ENCODE measurements at places on chromosomes 2 and 18.

DNA sequence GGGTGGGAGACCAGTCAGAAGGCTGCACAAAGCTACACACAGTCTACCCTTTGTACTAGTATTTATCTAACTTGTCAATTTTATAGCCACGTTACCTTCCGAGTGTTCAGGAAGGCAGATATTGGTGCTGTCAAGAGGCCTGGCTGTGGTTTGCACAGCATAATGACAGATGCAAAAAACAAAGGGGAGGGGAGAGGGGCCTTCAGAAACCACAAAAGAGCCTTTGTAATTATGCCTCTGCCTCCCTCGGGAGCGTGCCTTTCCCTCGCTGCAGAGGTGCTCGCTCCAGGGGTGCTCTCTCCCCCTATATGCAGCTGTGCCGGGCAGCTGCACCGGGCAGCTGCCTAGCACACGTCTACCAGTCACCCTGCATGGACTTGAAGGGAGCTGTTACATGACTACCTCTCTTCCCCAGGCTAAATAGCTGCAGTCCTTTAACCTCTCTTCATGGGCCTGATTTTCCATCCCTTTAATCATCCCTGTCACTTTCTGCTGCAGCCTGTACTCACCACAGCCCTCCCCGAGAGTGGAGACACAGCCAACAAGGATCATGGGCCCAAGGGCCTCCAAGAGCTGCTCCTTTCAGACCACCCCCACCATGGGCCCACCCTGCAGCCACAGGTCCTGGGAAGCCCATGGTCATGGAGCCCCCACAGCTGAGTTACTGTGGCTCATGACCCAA lies 168.4 kb upstream of the PKDCC start:
- no peaks in the 10 kb centered on the region for H3K4me1 ChIP-seq
- H3K27ac ChIP-seq = no peak overlapping the region
- H3K27me3 ChIP-seq = no peaks in the 10 kb centered on the region
- no peak overlapping the region for H3K4me3 ChIP-seq
- no peak for DNase-seq

DNA sequence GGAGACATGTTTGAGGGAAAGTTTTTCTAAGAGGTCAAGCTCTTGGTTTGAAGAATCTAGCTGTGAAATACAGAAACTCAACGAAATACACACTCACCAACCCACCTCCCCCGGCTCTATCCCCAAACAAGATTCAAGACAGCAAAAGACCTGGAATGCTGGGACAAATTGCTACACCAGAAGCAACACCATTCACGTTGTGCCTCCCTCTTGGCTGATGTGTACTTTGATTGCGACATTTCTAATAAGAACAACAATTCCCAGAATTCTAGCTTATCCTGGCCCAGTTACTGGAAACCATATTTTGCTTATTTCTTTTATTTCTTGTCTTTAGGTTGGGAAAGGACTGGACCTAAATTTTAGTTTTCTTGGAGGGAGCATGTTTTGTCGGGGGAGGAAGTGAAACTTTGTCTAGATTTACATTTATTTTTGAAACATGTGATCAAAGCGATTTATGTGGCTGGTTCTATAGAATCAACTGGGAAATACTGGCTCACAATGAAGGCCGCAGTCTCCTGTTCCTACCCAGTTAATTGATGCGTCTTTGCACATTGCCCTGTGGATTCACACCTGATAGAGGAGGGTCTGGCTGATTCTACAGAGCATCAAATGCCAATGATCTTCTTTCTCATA lies 29.6 kb upstream of the LPIN1 start:
- H3K4me1 ChIP-seq = no peaks in the 10 kb centered on the region
- no peak overlapping the region for H3K27ac ChIP-seq
- no peak for DNase-seq
- no peak overlapping the region for H3K4me3 ChIP-seq
- H3K36me3 ChIP-seq = no peaks in the 10 kb centered on the region

- peaks cover 3% of the 10 kb centered on the region for H3K27me3 ChIP-seq
- no peak overlapping the region for H3K4me3 ChIP-seq
- H3K27ac ChIP-seq = no peak overlapping the region
- H3K36me3 ChIP-seq = no peaks in the 10 kb centered on the region
Observed at GRCh38 chr2:53442783-53443182, 324.8 kb upstream of the CHAC2 start.

- no peaks in the 10 kb centered on the region for H3K27me3 ChIP-seq
- H3K36me3 ChIP-seq = peaks cover 8% of the 10 kb centered on the region
- DNase-seq = no peak
Observed at GRCh38 chr2:178452334-178452733, 1.2 kb downstream of the PJVK start.

DNA sequence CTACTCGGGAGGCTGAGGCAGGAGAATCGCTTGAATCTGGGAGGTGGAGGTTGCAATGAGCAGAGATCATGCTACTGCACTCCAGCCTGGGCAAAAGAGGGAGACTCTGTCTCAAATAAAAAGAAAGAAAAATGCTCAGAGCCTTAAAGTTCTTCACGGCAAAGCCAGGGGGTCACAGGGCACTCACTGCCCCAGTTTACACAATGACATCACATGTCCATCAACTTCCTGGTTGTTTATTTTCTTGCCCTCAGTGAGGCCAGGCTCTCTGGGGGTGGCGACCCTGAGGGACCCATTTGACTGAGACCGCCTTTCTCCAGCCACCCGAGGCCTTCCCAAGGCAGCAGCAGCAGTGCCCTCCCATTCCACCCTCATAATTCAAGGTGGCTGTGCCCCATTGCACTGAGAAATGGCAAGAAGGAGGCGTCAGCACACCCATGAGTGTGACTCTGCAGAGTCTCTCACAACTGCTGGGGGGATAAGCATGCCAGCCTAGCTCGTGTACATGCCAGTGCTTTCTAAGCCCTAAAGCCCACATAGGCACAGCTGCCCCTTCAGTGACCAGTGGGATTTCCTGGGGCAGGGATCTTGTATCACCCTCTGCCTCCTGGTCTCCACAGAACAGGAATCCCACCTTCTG lies 50.0 kb downstream of the SFXN5 start:
- H3K27ac ChIP-seq = no peak overlapping the region
- no peaks in the 10 kb centered on the region for H3K27me3 ChIP-seq
- H3K4me1 ChIP-seq = no peaks in the 10 kb centered on the region
- H3K36me3 ChIP-seq = no peaks in the 10 kb centered on the region
- H3K4me3 ChIP-seq = no peak overlapping the region

DNA sequence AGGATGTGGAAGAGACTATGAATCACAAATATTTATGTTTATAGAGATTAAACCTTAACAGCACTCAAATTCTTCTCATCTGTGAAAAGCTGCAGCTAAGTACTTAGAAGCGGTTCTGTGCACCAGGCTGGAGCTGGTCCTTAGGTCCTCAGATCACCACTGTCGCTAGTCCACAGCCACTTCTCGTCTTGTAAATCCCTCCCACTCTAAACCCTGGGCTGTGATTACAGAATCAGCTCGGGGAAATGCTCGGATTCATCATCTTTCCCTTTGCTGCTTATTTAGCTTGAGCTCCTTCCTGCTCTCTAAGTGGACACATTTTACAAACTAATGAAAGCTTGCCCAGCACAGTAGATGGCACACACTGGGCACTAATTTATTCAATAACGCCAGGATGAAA lies 61.7 kb downstream of the RNF152 start:
- DNase-seq = no peak
- no peaks in the 10 kb centered on the region for H3K27me3 ChIP-seq
- no peak overlapping the region for H3K27ac ChIP-seq

GRCh38 chr18:25843791-25844190 lies 246.6 kb downstream of the SS18 start:
- no peaks in the 10 kb centered on the region for H3K27me3 ChIP-seq
- H3K4me3 ChIP-seq = no peak overlapping the region
- no peaks in the 10 kb centered on the region for H3K36me3 ChIP-seq

- DNase-seq = no peak
- no peaks in the 10 kb centered on the region for H3K36me3 ChIP-seq
- no peaks in the 10 kb centered on the region for H3K27me3 ChIP-seq
- no peak overlapping the region for H3K4me3 ChIP-seq
- H3K4me1 ChIP-seq = no peaks in the 10 kb centered on the region
Observed at GRCh38 chr2:163475815-163476214, 260.0 kb downstream of the FIGN start.

- H3K36me3 ChIP-seq = no peaks in the 10 kb centered on the region
- H3K27ac ChIP-seq = no peak overlapping the region
- H3K4me1 ChIP-seq = no peaks in the 10 kb centered on the region
Observed at GRCh38 chr2:179917272-179917671, 55.9 kb upstream of the ZNF385B start.

GRCh38 chr2:223450246-223450645 lies 151.9 kb downstream of the SCG2 start:
- DNase-seq = no peak
- H3K4me3 ChIP-seq = no peak overlapping the region
- H3K4me1 ChIP-seq = no peaks in the 10 kb centered on the region
- no peaks in the 10 kb centered on the region for H3K36me3 ChIP-seq

- H3K27me3 ChIP-seq = no peaks in the 10 kb centered on the region
- no peak overlapping the region for H3K27ac ChIP-seq
- no peaks in the 10 kb centered on the region for H3K4me1 ChIP-seq
Observed at GRCh38 chr2:146777181-146777580, 1067.6 kb upstream of the ACVR2A start.

- no peaks in the 10 kb centered on the region for H3K36me3 ChIP-seq
- H3K27ac ChIP-seq = no peak overlapping the region
- H3K27me3 ChIP-seq = no peaks in the 10 kb centered on the region
- no peaks in the 10 kb centered on the region for H3K4me1 ChIP-seq
- H3K4me3 ChIP-seq = no peak overlapping the region
Observed at GRCh38 chr2:160820691-160821090, 327.1 kb upstream of the RBMS1 start.

GRCh38 chr2:181829230-181829629 lies 62.3 kb upstream of the ITPRID2 start:
- H3K27me3 ChIP-seq = no peaks in the 10 kb centered on the region
- H3K4me3 ChIP-seq = no peak overlapping the region
- H3K36me3 ChIP-seq = no peaks in the 10 kb centered on the region
- no peaks in the 10 kb centered on the region for H3K4me1 ChIP-seq

DNA sequence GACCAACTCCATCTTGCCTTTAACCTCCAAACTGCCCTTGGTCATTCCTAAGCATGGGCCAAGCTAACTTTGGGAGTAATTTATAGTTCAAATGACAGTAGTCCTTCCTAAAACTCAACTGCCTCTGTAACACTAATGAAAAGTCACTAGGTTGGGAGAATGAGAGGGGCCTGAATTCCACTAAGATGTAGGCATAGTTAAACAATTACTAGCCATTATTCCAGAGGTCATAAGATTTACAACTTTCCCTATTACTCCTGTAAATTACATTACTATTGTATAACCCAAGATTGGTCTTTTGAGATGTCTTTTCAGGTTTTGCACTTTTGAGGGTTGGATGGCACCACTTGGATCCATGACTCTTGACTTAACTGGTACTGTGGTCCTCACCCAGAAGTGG lies 94.6 kb downstream of the SPP2 start:
- no peaks in the 10 kb centered on the region for H3K36me3 ChIP-seq
- no peaks in the 10 kb centered on the region for H3K27me3 ChIP-seq

- DNase-seq = no peak
- no peaks in the 10 kb centered on the region for H3K27me3 ChIP-seq
- H3K27ac ChIP-seq = no peak overlapping the region
- no peak overlapping the region for H3K4me3 ChIP-seq
Observed at GRCh38 chr2:233989221-233989858, 61.2 kb upstream of the SPP2 start.

DNA sequence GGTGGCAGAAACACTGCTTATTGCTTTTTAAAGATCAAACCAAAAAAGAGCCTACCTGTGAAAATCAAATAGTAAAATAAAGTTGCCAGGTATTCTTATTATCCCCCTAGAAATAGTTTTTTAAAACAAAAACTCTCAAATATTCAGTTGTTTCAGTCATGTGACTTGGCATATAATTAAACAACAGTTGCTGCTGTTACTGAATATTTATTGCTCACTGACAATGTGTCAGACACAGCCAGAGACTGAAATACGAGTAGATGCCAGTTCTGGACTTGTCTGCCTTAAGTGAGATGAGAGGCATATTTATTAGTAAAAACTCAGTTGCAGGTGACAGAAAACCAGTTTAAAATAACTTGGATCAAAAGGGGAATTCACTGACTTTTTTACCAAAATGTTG lies 106.0 kb upstream of the RAB12 start:
- DNase-seq = no peak
- H3K27me3 ChIP-seq = no peaks in the 10 kb centered on the region
- H3K27ac ChIP-seq = no peak overlapping the region
- H3K36me3 ChIP-seq = no peaks in the 10 kb centered on the region
- no peak overlapping the region for H3K4me3 ChIP-seq
- H3K4me1 ChIP-seq = no peaks in the 10 kb centered on the region

GRCh38 chr18:9612977-9613376 lies 1.4 kb downstream of the PPP4R1 start:
- peak overlapping the region; percentile 69 for H3K4me3 ChIP-seq
- H3K36me3 ChIP-seq = no peaks in the 10 kb centered on the region
- no peaks in the 10 kb centered on the region for H3K27me3 ChIP-seq
- no peak for DNase-seq
- peaks cover 6% of the 10 kb centered on the region for H3K4me1 ChIP-seq

GRCh38 chr2:3305952-3306351 lies 71.7 kb downstream of the EIPR1 start:
- peaks cover 6% of the 10 kb centered on the region for H3K4me1 ChIP-seq
- no peaks in the 10 kb centered on the region for H3K27me3 ChIP-seq
- H3K36me3 ChIP-seq = no peaks in the 10 kb centered on the region
- no peak for DNase-seq

DNA sequence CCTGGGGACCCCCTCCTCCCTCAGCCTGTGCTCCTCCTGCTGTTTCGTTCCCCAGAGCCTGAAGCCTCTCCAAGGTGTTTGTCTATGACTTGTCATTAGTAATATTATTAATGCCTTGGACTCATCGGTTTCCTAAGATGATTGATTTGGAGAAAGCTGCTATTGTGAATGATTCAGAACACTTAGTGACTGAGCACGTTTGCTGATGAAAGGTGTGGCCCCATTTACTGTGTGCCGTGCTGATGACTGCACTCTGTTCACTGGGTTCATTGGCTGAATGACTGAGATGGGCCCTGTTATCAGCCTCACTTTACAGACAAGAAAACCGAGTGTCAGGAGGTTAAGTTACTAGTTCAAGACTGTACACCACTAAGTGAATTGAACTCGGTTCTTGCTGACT lies 111.4 kb downstream of the SPP2 start:
- no peak for DNase-seq
- H3K4me3 ChIP-seq = no peak overlapping the region
- peaks cover 10% of the 10 kb centered on the region for H3K4me1 ChIP-seq

DNA sequence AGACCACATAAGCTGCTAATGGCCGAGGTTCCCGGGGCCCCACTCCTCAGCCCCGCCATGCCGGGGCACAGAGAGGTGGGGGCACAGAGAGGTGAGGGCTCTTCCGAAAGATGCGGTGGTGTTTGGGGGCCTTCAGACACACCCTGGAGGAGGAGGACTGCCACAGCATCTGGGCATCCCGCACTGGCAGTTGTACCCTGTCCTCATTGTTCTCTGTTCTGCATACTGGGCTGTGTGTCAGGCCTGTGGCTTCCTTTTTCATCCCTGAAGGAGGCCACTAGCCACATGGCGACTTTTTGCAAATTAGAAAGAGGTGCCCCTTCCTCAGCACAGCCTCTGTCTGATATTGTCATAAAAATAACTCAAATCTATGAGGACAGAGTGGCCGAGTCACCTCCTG lies 150.1 kb downstream of the CTIF start:
- H3K27ac ChIP-seq = no peak overlapping the region
- no peak overlapping the region for H3K4me3 ChIP-seq
- no peaks in the 10 kb centered on the region for H3K36me3 ChIP-seq

Measured in effector memory CD4-positive, alpha-beta T cell (primary cell).